ENCODE measurements at places on chromosomes 4 and X. TPM values are rescaled to one million over a fixed set of nuclear protein-coding genes. Genes with fewer than 3 reads are reported as not detected.
A peak's percentile ranks its signal among the peaks of the same experiment; 100 is the strongest.

DNA sequence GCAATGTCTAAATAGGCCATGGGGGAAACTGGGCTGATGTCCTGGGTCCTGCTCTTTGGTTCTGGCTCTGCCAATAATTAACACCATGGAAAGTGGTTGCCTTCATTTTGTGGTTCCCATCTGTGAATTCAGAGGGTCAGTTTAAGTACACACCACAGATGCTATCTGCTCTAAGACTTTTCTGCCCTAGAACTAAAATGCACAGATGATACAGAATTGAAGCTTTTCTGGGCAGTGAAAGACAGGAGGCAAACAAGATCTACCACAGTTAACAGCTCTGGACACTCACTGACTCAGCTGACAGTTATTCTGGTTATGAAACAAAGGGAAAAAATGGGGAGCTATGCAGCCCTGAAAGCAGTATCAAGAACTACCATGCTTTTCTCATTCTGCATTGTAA lies 37.3 kb downstream of the APBB2 start:
- DNase-seq, result no peak

- no peak for DNase-seq
These were observed 658 bp downstream of the SCOC start for GRCh38 chr4:140374130-140374477.

- DNase-seq, result no peak
These were observed 107.4 kb upstream of the STOX2 start for GRCh38 chr4:183797445-183798300.

DNA sequence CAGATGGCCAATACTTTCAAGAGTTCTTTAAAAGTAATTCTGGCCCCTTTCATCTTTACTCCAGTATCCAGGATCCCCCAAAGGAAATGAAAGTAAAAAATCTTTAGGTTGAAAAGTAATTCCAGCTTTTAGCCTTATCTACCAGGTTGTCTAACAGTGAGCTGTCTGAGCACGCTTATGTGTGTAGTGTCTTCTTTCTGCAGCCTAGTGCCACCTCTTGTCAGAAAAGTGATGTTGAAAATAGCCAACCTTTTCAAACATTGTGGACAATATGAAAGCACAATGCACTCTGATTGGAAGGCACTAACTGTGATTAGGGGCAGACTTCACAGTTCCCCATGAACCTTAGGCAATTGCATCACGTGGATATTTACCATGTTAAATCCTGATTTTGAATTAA lies 92.1 kb downstream of the RELL1 start:
- no peak for DNase-seq

Gene RHOH
- total RNA-seq, result not detected

DNA sequence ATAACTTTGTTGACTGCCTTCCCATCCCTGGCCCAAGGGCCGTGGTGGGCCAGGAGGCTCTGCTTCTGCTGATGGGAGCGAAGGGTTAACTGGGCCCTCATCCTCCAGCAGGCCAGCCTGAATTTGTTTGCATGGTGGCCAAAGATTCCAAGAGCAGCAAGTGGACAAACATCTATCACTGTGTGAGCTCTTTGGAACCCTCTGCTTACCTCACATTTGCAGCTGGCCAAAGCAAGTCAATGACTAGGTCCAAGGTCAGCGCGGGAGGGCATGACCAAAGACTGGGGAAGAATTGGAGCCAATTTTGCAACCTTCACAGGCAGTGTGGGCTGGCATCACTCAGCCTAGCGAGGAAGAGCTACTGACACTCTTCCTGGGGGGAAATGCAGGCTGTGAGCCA lies 67.8 kb upstream of the ATP6AP2 start:
- DNase-seq, result no peak

DNA sequence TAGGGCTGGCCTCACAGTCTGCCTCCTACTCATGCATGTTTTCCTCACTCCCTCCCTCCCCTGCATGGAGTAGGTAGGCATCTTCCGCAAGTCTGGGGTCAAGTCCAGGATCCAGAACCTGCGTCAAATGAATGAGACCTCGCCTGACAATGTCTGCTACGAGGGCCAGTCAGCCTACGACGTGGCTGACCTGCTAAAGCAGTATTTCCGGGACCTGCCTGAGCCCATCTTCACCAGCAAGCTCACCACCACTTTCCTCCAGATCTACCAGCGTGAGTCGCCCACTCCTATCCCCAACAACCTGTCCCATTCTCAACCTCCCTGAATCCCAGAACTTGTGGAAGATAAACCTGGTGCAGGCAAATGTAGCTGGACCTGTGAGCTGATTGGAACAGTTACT lies 73.4 kb downstream of the STARD8 start:
- no peak for DNase-seq

DNA sequence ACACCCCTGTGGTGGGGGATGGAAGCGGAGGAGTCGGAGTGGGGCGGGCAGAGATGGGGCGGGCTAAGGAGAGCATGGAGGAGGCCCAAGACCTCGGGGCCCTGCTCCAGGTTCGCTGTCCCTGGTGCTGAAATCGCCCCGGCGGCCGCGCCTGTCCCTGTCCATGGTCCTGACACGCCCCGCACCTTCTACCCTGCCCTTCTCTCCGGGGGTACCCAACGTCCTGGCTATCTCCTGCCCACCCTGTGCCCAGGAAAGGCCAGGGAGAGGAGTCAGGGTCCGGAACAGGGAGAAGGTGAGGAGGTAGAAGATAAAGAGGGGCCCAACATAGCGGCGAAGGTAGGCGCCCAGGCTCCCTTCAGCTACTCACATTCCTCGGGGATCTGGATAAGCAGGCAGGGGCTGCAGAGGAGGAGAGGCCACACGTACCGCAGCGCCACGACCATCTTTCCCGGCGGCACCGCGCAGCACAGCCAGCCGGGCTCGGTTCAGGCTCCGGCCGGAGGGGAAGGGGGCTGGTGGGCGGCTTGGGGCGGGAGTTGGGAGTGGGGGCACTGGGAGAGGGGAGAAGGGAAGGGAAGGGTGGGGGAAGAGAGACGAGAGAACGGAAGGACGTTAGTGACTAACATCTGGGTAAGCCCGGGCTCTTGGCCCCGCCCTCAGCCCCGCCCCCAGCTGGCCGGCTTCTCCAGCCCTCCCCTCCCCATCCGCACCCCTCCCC lies 10.4 kb downstream of the L1CAM start:
- peak; percentile 88 for DNase-seq

DNA sequence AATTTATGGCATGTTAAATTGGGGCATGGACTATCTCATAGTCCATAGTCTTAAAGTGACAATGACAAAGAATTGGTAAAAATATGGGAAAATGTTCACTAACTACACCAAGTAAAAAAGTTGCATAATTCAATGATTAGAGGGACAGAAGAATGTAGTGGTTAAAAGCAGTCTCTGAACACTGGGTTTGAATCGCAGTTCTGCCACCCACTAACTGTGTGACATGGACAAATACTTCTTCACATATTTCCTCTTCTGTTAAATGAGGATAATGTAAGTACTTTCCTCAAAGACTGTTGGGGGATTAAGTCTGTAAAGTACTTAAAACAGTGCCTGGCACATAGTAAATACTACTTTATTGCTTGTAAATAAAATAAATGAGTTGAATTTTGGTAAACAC lies 15.3 kb downstream of the COQ2 start:
- DNase-seq, result no peak

GRCh38 chrX:650811-651210 lies 20.2 kb downstream of the SHOX start:
- no peak for DNase-seq

Gene LIMCH1
- 9.8 TPM for total RNA-seq

Gene PRKG2
- not detected for total RNA-seq

- DNase-seq, result no peak
These were observed 8.5 kb downstream of the MXD4 start for GRCh38 chr4:2253160-2254084.

GRCh38 chr4:8740666-8741395 lies 130.8 kb downstream of the HMX1 start:
- peak; percentile 53 for DNase-seq

DNA sequence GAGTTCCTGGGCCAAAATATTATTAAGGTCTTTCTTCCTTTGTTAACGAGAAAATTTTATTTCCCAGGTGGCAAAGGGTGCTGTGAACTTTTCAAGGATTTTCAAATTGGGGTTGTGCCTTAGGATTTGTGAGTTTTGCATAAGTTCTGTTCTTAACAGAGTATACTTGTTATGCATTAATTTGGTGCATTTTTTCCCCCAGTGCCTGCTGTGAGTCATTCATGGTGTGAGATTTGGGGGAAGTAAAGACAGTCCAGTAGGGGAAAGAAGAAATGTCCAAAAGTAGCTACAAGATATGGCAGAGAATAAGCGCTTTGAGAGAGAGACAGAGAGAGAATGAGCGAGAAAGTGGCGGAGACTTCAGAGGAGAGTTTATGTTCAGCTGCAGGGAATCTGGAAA lies 239.2 kb downstream of the ARHGAP10 start:
- DNase-seq, result no peak

DNA sequence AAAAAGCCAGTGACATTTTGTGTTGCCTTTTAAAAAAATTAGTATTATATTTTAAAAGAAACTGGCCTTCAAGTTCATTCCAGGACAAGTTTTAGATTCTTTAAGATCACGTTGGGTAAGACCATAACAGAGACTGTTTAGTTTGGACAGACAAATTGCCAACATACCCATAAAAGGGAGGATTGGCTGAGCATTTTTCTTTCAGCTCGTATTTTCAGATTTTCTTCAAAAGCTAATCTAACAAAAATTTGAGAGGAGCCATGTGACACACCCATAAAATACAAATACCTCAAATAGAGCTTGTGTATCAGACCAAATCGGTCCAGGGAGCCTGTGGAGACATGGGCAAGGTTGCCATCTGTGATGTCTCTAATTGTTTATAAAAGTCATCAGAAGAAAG lies 74.6 kb upstream of the C1QTNF7 start:
- no peak for DNase-seq

Gene PHKA2
- 16.9 TPM for total RNA-seq

DNA sequence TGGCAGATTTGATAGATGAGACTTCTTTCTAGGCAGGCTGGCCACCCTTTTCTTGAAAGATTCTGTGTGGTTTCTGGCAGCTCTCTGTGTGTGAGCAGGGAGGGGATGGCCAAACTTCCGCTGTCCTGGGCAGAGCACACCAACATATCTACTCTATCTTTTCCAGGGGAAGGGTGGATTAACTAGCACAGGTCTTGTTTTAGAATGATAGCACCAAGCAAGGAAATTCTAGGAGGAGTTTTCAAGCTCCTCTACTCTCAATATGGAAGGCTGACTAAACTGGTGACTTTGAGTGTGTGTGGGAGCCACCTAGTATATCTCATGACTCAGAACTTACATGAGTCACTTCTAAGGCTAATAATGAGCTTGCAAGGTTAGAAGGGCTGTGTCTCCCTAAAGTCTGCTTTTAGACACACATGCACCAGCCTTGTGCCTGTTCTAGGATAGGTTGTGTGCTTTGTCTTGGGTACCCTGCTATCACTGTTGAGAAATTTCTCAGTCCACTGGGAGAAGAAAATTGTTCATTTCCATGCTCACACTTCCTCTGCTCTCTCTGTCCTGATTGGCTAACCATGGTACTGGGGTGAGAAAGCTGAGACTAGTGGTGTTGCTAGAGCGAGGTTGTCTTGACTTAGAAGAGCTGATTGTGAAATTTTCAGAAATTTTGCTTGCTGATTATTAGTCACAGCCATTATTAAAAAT lies 72.9 kb downstream of the YIPF6 start:
- DNase-seq, result no peak

Gene SYN1
- 3.7 TPM for total RNA-seq

DNA sequence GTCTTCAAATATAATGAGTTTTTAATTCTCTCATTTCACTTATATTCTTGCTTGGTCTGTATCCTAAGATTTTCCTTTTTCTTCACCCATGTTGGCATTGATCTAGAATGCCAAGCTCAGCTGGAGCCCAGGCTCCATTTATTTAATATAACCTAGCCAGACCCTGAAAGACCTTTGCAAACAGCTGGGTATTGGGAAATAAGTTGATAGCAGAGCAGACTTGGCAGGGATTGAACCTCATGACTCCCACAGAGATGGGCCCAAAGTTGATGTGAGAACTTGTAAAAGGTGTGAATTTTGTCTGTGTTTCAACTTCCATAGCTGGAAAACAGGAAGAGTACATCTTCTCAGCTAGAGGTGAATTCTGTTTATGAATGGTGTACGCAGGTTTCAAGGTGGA lies 59.5 kb downstream of the SH2D1A start:
- DNase-seq, result no peak

Gene MAD2L1
- total RNA-seq, result 9.4 TPM

- no peak for DNase-seq
These were observed 80.0 kb downstream of the ALPK1 start for GRCh38 chr4:112377171-112377570.

Gene VAMP7
- total RNA-seq, result 35.7 TPM

Gene TFE3
- total RNA-seq, result 42.5 TPM

Gene L1CAM
- 2.9 TPM for total RNA-seq

GRCh38 chr4:150682126-150682525 lies 100.2 kb downstream of the MAB21L2 start:
- no peak for DNase-seq

Gene GAGE12E
- not detected for total RNA-seq

GRCh38 chr4:118714682-118715081 lies 29.5 kb downstream of the METTL14 start:
- no peak for DNase-seq

GRCh38 chrX:110037178-110037577 lies 34.3 kb downstream of the TMEM164 start:
- DNase-seq, result no peak

DNA sequence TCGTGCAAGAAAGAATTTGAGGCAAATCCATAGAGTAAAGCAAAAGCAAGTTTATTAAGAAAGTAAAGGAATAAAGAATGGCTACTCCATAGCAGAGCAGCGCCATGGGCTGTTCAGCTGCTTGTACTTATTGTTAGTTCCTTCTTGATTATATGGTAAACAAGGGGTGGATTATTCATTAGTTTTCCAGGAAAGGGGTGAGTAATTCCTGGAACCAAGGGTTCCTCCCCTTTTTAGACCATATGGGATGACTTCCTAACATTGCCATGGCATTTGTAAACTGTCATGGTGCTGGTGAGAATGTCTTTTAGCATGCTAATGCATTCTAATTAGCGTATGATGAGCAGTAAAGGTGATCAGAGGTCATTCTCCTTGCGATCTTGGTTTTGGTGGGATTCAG lies 23.5 kb upstream of the CEP135 start:
- DNase-seq, result no peak

GRCh38 chr4:52791936-52792335 lies 40.7 kb upstream of the ERVMER34-1 start:
- no peak for DNase-seq

- DNase-seq, result no peak
These were observed 281.3 kb downstream of the PTTG2 start for GRCh38 chr4:38241541-38241940.

DNA sequence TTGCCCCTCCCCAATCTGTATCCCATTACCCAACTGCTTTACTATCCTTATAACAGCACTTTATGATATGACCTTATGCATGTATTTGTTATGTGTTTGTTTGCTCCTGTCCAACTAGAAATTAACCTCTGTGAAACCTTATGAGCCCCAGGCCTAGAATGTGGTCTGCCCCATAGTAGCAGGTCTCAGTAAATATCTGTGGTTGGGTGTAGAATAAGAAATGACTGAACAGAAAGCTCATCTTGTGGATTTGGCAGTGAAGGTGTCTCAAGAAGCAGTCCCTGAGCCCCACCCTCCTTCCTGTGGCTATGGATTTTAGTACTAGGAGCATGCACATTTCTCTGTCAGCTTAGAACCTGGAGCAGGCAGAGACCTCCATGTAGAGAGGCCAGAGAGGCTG lies 229.0 kb upstream of the LCORL start:
- no peak for DNase-seq
